NCI-H226 (cell line): ENCODE measurements at places on chromosomes 12 and 14.

DNA sequence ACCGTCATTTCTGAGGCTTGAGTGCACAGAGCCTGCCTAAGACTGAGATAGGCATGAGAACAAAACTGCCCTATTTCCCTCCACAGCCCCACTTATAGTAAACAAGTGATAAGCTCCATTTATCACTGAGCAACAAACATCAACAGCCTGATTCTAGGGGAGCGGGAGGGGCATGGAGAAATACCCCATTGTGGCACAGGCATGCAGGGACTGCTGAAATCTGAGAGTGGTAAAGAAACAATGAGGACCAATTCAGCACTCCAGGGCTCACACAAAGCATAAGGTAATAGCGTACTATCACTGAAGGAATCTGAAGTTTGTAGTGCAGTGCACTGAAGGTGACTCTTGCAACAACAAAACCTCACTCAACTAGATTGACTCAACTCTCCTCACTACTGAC, 186.7 kb downstream of the ANO2 start:
- no peak for DNase-seq

DNA sequence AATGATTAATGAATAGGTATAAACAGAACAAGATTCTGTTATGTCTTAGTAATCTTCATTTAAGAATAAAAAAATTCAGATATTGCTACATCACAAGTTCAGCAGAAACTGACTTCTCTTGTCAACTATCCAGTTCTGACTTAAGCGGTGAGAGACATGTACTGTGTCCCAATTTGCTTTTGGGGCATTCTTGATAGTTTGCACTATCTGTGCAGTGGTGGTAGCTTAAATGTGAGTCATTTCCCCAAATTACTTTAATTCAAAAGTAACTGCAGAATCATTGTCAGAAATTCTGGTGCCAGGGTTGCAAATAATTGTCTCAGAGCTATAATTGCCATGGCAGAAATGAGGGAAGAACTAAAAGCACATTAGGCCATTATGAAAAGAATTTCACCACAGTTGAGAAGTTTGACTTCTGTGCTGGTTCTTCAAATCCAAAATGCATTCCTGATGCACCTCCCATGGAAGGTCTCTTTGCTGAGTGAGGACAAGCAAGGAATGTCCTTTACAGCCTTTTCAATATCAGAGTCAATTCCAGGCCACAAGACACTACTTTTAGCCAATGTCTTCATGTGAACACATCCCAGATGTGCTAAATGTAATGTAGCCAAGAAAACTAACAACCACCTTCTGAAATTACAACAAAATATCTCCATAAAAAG, 304.7 kb downstream of the SSPN start:
- no peak for DNase-seq

DNA sequence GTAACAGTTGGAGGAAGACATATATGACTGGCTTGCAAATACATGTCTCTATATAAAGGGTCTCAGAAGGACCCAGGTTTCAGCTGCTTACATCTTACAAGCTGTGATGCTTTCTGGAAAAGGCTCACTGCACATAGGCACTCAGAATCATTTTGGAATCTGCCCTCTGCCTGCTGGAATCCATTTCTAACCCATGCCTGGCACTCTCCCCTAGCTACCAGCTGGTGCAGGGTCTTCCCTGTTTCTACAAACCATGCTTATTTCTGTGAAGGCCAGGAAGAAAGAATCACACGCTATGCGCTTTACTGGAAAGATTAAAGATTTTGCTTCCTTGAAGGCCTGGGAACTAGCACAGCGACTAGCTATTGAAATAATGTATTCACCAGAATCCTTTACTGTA, 151.3 kb downstream of the DICER1 start:
- DNase-seq, result no peak

DNA sequence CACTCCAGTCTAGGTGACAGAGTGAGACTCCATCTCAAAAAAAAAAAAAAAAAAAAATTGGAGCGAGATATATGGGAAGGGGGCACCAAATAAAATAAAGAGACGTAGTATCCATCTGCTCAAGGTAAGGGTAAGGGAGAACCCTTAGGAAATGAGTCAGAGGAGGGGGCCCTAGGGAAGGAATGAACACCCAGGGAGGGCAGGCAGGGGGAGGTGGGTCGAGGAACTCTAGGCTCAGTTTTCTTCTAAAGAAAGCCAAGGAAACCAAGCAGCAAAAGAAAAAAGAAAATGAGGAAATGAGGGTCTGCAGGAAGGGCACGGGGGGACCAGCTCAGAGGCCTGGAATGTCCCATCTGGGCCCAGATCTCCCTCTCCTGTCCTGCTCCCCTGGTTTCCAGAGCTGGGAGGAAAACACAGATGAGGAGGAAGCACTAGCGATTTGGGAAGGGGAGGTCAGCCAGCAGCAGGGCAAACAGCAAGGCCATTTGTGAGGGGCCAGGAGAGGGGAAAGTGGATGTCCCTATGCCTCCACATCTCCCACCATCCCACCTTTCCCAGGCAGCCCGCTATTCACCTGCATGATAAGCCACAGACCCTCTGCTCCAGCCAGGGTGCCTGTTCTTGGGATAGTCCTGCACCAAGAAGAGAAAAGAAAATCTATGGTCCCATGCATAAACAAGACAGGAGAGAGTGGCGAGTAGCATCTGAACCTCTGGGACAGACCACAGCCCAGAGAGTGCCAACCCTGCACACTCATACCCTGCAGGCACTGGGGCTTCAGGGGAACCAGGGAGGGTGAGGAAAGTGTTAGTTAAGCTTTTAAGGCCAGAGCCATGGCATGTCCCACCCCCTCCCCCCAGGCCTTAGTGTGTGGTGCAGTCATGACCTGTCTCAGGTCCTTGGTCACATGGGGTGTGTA, 11.9 kb downstream of the SPRYD3 start:
- DNase-seq, result no peak

DNA sequence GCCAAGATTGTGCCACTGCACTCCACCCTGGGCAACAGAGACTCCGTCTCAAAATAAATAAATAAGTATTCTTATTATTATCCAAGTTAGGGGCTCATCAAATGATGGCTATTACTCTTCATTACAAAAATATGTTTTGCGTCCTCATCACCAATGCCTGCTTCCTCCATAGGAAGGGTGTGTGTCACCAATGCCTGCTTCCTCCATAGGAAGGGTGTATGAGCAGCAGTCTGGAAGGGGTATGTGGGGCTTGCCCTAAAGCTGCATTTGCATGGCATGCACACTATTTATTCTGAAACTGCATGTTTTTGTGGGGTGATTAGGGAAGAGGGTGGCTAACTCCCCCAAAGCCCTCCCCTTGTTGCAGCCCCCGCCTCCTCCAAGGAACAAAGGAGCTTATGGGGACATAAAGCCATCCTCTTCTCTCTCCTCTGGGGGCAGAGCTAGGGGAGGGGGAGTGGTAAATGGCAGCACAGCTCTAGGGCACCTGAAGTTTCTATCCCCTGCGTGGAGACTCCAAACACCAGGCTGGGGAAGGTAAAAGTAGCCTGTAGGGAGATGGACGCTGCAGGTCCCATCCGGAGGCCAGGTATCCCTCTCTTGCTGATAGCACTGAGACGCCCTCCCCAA, 1.3 kb downstream of the CAMKK2 start:
- DNase-seq, result no peak

- DNase-seq, result no peak
Measured at GRCh38 chr14:72582582-72582981, 311.3 kb downstream of the DPF3 start.

GRCh38 chr12:42128327-42128726, 16.3 kb downstream of the GXYLT1 start:
- peak; percentile 31 for DNase-seq

DNA sequence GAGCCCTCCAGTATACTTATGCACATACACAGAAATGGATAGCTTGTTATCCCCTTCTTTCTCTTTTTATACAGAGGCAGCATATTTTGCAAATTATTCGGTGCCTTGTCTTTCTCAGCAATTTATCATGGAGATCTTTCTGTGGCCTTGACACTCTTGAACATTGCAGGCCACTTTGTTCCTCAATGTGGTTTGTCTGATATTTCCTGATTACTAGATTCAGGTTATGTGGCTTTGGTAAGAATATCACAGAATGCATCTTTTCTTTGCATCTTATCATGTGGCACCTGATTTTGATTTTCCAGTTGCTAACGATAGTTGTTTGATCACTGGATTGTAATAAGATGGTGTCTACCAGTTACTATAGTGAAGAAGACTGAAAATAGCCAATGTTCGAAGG, 7.1 kb upstream of the SNRPF start:
- no peak for DNase-seq

GRCh38 chr14:106174206-106174605, 647.8 kb downstream of the TMEM121 start:
- no peak for DNase-seq

- DNase-seq, result no peak
Measured at GRCh38 chr12:119959435-119959834, 29.6 kb upstream of the BICDL1 start.

DNA sequence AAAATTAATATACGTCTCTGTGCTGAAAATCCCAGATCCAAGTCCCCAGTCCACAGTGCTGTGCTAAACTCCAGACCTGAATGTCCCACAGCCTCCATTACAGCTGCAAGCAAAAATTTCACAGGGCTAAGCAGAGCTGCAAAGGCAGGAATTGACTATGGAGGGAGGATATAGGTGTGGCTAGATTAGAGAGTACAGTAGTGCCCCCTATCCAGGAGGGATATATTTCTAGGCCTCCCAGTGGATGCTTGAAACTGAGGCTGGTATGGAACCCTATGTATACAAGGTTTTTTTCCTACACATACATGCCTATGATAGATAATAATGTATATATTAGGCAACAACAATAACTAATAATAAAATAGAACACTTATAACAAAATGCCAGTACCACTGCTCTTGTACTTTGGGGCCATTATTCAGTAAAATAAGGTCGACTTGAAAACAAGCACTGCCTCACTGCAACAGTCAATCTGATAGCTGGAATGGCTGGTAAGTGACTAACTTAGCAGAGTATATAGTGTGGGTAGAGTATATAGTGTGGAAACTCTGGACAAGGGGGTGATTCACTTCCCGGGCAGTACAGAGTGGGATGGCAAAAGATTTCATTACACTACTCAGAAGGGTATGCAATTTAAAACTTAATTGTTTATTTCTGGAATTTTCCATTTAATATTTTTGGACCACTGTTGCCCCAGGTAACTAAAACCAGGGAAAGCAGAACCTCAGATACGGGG, 82.7 kb downstream of the C14orf132 start:
- no peak for DNase-seq

GRCh38 chr12:2495417-2496112, 299.2 kb upstream of the FKBP4 start:
- DNase-seq, result no peak

GRCh38 chr12:98770230-98770629, 125.1 kb downstream of the APAF1 start:
- DNase-seq, result no peak

GRCh38 chr12:50659690-50660424, 104.0 kb upstream of the ATF1 start:
- DNase-seq, result no peak

DNA sequence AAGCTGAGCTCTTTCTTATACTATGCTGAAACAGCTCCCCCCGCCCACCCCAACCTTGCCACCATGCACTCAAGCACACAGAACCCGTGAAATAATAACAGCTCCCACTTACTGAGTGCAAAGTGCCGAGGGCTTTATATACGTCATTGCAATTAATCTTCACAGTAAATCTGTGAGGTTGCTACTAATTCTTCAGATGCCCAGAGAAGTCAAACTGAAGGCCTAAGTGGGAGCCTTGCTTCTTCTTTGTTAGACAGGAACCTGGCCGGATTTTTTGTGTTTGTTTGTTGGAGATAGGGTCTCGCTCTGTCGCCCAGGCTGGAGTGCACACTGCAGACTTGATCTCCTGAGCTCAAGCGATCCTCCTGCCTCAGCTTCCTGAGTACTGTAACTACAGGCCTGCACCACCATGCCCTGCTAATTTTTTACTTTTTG, 34.0 kb downstream of the VCPKMT start:
- DNase-seq, result no peak

DNA sequence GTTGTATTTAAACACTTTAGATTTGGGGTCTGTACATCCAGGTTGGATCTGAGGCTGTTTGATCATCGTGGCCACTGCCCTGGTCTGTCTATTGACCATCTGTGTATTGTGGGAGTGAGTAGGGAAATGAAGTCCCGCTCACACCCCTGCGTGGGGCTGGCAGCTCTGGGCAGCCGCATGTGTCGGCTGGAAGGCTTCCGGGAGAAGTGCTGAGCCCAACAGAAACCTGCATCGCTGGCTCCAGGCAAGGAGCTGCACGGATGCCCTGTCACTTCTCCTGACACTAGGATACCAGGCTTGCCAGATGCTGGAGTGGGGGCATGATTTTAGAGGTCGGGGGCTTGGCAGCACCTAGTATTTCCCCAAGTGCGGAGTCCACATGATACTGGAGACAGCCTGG, 93.6 kb downstream of the PHETA1 start:
- DNase-seq, result no peak

GRCh38 chr12:71958056-71958455, 19.4 kb downstream of the TPH2 start:
- DNase-seq, result peak; percentile 46

DNA sequence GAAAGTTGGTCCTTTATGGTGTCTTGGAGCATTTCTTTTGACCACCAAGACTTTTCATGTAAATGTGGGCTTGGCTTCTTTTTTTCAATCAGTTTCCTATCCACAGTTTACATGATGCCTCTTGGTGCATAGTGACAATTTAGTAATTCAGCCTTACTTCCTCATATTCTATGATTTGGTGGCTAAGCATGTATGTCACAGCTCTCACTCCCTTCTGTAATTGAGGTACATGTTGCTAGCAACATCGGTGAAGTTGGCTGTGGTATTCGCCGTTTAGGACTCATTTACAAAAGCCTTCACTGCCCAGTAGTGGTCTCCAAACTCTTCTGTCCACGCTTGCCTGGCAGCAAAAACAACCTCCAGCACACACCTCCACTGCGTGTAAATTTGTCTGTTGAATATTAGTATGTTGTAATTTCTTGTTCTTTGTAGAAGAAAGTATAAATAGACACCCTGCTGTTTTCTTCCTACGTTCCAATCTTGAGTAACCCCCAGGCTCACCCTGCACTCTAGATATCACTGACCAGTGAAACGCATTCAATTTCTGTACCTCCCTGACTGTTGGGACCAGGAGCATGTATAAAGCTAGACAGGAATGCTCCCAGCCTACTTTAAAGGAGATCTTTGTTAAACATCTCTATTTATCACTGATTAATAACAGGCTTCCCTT, 90.4 kb downstream of the PPP2R5C start:
- no peak for DNase-seq

DNA sequence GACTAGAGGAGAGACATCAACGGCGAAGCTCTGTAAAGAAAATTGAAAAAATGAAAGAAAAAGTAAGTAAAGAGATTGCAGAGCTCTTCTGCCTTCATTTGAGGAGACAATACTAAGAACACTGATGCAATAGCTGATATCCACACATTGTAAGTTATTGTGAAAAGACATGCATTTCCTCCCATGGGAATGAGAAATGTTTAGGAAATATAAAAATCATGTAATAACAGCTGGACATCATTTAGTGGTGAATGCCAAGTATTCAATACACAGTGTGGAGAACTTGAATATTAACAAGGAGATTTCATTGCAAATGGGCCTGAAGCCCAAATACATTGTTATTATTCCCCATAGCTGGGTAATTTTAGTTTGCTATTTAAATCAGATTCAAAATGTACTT, 179.2 kb downstream of the KICS2 start:
- DNase-seq, result no peak
